ENCODE measurements at places on chromosomes 7 and 10. TPM values are rescaled to one million over a fixed set of nuclear protein-coding genes. Genes with fewer than 3 reads are reported as not detected.

GRID2IP gene
- 1.5 TPM for polyA plus RNA-seq

WAC gene
- 161 TPM for polyA plus RNA-seq

IFIT1 gene
- 14.5 TPM for polyA plus RNA-seq

HOXA5 gene
- 87.5 TPM for polyA plus RNA-seq

YAE1 gene
- polyA plus RNA-seq: 44.1 TPM

RADIL gene
- polyA plus RNA-seq: 1.5 TPM

Data from left renal cortex interstitium (tissue), 4 donors.